Umbilical cord (tissue), 2 donors: ENCODE measurements at places on chromosomes 1 and 21. TPM values are rescaled to one million over a fixed set of nuclear protein-coding genes. Genes with fewer than 3 reads are reported as not detected.

The MYBPH gene
- total RNA-seq: not detected

The GNG4 gene
- 1.9 TPM for total RNA-seq

The TMEM82 gene
- total RNA-seq: not detected

The RAB7B gene
- total RNA-seq: 5.8 TPM

The S100A3 gene
- not detected for total RNA-seq

The TNFRSF14 gene
- total RNA-seq: 20.2 TPM

The OR6N1 gene
- 2.2 TPM for total RNA-seq

The KIF14 gene
- total RNA-seq: 1.2 TPM

The TEDDM1 gene
- 4.6 TPM for total RNA-seq

The PRELP gene
- 7.0 TPM for total RNA-seq

The TNFRSF9 gene
- 1.2 TPM for total RNA-seq

The LIN28A gene
- 1.4 TPM for total RNA-seq

The PADI1 gene
- 0.96 TPM for total RNA-seq

The GBP6 gene
- 0.48 TPM for total RNA-seq

The SPRR2E gene
- not detected for total RNA-seq

The DNMT3L gene
- not detected for total RNA-seq

The SPATA45 gene
- not detected for total RNA-seq

The GBP3 gene
- total RNA-seq: 24.1 TPM

The NRIP1 gene
- 38.5 TPM for total RNA-seq

The CASQ2 gene
- total RNA-seq: 38.5 TPM

The LY9 gene
- 11.6 TPM for total RNA-seq

The DYNLT5 gene
- total RNA-seq: 4.3 TPM

The HMGCL gene
- 57.8 TPM for total RNA-seq

The AMY1B gene
- 0.48 TPM for total RNA-seq

The VPS45 gene
- 43.6 TPM for total RNA-seq

The SMIM34 gene
- total RNA-seq: not detected

The C1orf115 gene
- total RNA-seq: 3.4 TPM

The FMO4 gene
- 5.8 TPM for total RNA-seq
